Activated CD4-positive, alpha-beta T cell treated with anti-CD3 and anti-CD28 coated beads, Interleukin-2, amount 10 ng/mL, durations not matched to agents 7 days and 5 days (primary cell): ENCODE measurements at places on chromosomes 1 and 21. TPM values are rescaled to one million over a fixed set of nuclear protein-coding genes. Genes with fewer than 3 reads are reported as not detected.

- peak; percentile 29 for DNase-seq
Measured at GRCh38 chr1:55337801-55338447, 122.8 kb upstream of the USP24 start.

DNA sequence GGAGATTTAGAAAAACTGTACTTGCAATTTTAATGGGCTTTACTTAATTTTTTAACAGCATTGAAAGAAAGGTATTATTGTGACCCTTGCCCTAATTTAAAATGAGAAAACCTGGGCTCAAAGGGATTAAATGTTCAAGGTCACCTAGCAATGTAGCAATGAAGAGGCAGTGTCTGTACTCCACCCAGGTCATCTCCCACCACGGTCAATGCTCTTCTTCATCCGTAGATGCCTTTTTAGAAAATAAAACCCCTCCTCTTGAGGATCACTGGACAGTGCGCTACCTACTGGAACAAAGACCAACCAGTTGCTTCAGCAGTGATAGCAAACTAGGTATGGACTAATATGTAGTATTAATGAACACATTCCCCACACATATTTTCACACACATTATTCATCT lies 29.8 kb upstream of the HAO2 start:
- no peak for DNase-seq

- DNase-seq, result no peak
Measured at GRCh38 chr1:160115545-160116282, at the start of gene ATP1A2. ATP1A2 (plus strand) TSS chr1:160115759; CDS start chr1:160115862, 103 bp downstream.

GRCh38 chr1:27658951-27659496 lies 13.0 kb downstream of the IFI6 start:
- peak; percentile 19 for DNase-seq

HORMAD1 gene
- total RNA-seq, result 0.40 TPM

- no peak for DNase-seq
Measured at GRCh38 chr1:51439053-51439452, 80.0 kb downstream of the EPS15 start.

GRCh38 chr21:25215698-25216384 lies 391.4 kb downstream of the MRPL39 start:
- no peak for DNase-seq

KRTAP21-2 gene
- total RNA-seq, result not detected

INAVA gene
- total RNA-seq, result not detected

DNA sequence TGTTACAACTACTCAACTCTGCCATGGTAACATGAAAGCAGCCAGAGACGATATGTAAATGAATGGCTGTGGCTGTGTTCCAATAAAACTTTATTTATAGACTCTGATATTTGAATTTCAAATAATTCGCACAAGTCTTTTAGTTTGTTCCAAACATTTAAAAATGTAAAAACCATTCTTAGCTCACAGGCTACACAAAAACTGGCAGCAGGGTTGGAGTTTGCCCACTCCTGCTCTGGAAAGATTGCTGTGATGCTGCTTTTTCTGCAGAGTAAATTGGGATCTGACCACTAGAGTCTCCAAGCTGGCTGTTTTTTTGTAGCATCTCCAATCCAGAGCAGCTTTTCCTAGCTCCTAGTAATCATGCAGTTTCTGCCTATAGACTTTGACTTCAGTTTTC lies 157.5 kb downstream of the CHRM3 start:
- no peak for DNase-seq

DNA sequence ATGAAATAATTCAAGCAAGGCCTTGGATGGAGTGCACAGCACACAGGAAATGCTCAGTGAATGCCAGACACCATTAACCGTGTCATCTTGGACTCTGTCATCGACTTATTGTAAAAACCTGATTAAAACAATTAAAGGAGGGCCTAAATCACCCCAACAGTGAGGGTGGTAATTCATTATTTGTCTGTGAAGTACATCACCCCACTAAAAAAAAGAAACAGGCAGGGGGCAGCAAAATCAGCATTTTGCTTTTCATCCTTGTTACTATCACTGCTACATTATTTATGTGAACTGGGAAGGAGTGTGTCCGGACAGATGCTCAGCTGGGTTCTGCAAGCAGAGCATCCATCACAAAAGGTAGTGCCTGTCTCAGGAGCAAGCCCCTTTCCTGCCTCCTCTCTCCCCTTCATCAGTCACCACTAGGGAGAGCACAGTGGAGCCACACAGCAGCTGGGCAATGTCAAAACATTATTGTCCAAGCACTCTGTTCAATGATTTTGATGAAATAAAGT lies 98.5 kb downstream of the RERE start:
- no peak for DNase-seq

GRCh38 chr1:30822966-30823581 lies 65.5 kb upstream of the LAPTM5 start:
- DNase-seq, result no peak

- DNase-seq, result no peak
Measured at GRCh38 chr21:38459490-38459889, 38.8 kb downstream of the ERG start.

- DNase-seq, result no peak
Measured at GRCh38 chr1:72326494-72326893, 44.2 kb upstream of the NEGR1 start.

- DNase-seq, result no peak
Measured at GRCh38 chr21:32298148-32298559, 501 bp upstream of the MRAP start.

- no peak for DNase-seq
Measured at GRCh38 chr1:204819495-204819894, 51.2 kb upstream of the NFASC start.

GRCh38 chr1:145997718-145998023 lies 1.3 kb upstream of the TXNIP start:
- DNase-seq, result no peak
